ENCODE measurements at places on chromosomes 2 and 18.

DNA sequence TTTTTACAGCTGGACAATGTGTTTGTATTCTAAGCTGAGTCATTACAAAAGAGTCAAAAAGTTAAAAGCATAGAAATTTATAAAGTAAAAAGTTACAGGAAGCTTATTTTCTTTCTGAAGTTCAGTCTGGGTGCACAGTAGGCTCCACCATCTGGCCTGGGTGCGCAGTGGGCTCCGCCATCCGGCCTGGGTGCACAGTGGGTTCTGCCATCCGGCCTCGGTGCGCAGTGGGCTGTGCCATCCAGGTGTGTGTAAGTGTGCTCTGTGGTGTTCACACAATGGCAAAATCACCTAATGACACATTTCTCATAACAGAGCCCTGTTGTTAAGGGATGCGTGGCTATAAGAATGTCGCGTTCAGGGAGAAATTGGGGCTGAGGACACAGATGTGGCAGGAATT, 195.5 kb downstream of the ANKRD30B start:
- no peak for DNase-seq

DNA sequence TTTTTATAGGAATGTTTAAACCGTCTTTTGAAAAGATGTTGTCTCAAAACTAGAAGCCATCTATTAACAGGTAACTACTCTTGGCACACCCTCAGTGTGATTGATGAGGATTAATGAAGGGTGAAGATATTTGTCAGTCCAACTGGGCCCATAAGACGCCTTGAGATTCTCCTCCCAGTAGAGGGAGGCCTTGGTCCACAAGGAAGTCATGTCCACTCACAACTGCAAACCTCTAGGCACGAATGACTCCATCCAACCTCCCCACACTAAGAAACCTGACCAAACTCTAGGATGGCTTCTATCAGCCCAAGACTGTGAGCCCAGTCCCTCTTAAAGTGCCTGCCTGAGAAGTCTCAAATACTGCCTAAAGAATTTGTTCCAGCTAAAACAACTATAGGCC, 19.2 kb upstream of the GRP start:
- DNase-seq: no peak

DNA sequence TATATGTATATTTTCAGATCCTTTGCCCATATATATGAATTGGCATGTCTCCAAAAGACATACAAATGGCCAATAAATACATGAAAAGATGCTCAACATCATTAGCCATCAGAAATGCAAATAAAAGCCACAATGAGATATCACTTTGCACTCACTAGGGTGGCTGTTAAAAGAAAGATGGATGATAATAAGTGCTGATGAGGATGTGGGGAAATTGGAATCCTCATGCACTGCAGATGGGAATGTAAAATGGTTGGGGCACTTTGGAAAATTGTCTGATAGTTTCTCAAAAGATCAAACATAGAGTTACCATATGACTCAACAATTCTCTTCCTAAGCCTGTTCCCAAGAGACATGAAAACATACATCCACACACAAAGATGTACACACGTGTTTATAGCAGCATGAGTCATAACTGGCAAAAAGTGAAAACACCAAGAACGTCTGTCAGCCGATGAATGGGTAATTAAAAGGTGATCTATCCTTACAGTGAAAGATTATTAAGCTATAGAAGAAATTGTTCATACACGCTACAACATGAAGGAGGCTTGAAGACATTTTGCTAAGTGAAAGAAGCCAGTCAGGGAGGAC, 19.7 kb downstream of the NGEF start:
- no peak for DNase-seq

DNA sequence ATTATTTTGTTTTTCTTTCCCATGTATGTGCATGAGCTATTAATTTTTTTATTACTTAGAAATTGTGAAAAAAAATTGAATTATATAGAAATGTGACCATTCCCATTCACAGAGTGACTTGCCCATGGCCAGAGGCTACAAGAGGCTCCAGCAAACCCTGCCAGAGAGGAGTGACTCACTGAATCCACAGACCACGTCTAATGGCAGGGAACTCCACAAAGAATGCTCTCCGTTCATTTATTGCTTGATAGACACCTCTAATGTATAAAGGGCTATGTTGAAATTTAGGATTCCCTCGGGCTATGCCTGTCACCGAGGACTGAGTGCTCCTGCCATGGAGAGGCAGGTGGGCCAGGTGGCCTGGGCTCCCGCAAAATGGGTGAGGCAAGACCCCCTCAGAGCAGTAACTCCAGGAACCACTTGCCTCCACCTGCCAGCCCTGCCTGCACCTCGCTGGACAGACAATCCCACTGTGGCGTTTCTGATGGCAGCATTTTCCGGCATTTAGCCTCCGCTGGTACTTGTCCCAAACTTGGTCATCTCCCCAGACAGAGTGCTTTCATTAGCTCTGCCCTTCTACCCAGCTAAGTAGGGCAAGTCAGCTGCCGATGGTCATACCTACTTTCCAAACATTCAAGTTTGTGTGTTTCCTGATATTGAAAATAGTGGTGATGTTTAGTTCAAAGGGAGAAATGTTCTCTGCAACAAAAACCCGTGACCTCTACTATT, 200.3 kb downstream of the PRKCE start:
- DNase-seq: no peak

- DNase-seq: no peak
Observed at GRCh38 chr2:24704692-24705091, 88.5 kb downstream of the PTRHD1 start.

DNA sequence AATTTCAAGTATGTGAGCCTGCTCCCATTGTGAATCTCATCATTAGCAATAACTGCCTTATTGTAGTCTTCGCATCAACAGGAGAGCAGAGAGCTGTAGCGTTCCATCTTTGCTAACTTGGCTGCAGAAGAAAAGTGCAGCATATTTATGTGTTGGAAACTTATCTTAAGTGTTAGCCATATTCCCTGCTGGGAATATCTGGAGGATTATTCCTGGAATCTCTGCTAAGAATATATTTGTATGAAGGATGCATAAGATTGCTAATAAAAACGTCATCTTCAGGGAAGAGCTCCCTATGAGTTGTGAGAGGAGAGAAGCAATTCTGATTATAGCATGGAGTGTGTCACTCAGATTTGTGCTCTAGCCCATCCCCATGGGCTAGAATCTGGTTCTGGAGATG, 115.1 kb upstream of the REG3G start:
- no peak for DNase-seq

DNA sequence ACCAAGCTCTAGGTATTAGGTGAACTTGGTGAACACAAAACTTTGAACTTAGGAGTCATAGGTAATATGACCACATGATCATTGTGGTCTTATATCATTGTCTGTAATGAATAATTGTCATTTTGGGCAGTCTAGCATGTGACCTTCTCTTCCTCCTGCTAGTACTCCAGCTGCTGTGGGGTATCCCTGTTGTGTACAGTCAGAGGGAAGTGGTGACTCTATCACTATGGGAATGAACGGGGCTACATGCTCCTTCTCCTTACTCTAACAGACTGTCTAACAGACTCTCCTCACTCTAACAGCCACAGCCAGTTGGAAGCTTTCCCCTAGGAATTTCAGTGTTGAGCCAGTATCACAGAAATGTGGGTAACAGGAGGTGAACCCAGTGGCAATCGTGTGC, 68.2 kb upstream of the NEDD4L start:
- DNase-seq: no peak

DNA sequence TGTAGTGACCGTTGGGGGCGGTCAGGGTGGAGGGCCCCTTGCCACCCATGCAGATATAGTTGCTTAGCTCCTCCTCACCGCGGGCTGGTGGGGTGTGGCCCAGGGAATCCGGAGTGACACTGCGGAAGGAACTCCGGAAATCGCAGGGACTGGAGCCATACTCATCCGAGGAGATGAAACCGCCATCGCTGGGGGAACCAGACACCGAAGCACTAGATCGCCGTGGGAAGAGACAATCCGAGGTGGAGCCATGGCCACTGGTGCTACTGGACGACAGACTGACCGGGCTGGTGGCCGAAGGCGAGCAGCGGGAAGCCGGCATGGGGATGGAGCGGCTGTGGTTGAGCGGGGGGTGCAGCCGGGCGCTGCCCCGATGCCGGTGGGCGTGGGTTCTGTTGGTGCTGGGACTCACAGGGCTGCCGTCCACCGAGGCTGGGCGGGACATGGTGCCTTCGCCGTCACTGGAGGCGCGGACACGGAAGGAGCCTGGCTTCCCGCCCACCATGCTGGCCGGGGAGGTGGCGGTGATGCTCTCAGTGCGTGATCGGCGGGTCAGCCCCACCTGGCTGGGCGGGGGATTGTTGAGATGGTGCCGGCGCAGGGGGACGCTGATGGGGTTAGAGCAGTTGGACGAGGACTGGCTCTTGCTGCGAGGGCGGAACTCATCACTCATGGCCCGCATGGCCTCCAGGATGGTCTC, 2.2 kb downstream of the IRS1 start:
- DNase-seq: no peak

GRCh38 chr2:73293534-73294171, at the start of gene EGR4:
EGR4 (minus strand) TSS chr2:73293548; CDS start chr2:73293317, 231 bp downstream.
- peak; percentile 91 for DNase-seq

- no peak for DNase-seq
Observed at GRCh38 chr2:135151615-135152014, 99.5 kb downstream of the RAB3GAP1 start.

DNA sequence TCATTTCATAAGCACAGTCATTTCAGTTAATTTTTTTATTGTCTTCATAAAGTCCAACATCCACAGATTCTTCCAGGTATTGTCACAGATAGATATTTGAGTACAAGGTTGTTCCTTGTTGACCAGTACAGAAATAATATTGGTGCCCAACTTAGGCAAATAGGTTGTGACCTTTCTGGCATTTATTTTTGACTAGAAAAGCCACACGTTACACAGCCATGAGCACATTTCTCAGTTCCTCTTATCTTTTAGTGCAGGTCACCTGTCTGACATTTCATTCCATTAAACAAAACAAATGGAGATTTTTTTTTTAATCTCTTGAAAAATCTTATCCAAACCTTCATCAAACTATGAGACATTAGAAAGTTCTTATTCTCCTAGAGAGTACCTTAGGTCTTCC, 428.8 kb downstream of the ZNF521 start:
- DNase-seq: no peak

DNA sequence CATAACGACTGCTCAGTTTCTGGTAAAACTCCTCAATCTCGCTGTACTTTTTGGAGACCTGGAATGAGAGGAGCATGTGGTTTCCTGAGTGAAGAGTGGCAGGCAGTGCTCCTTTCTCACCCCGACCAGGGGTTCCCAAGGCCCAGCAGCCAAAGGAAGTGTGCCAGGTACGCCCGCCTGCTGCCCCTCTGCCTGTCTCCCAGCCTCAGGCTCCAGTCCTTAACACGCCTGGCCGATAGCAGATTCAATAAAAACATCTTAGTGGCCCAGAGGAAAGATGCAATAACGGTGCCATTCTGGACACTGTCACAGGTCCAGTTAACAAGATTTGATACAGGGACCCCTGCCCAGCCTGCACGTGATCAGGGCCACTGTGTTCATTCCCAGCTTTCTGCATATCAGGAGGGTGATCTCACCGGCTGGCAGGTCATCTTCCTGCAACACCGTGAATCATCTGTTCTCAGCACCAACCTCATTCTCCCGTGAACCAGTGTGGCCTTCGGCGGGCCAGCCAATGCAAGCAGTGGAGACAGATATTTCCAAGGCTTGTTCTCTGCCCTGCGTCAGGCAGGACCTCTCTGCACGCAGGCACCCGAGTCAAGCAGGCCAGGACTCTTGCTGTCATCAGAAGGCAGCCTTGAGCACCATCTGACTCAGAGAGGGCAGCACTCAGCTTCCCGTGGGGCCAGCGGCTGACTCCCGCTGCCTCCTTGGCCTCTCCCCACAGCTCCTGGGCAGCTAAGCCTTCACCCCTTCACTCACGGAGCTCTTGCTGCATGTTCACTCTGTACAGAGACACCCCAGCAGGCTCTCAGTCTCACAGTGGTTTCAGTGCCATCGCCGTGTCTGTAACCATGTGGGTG, 9.5 kb downstream of the HS1BP3 start:
- DNase-seq: no peak

- DNase-seq: no peak
Observed at GRCh38 chr18:26471027-26471426, 77.3 kb downstream of the KCTD1 start.
